ENCODE measurements at places on chromosomes 6 and 20. TPM values are rescaled to one million over a fixed set of nuclear protein-coding genes. Genes with fewer than 3 reads are reported as not detected.

Gene VEGFA
- 216 TPM for total RNA-seq

DNA sequence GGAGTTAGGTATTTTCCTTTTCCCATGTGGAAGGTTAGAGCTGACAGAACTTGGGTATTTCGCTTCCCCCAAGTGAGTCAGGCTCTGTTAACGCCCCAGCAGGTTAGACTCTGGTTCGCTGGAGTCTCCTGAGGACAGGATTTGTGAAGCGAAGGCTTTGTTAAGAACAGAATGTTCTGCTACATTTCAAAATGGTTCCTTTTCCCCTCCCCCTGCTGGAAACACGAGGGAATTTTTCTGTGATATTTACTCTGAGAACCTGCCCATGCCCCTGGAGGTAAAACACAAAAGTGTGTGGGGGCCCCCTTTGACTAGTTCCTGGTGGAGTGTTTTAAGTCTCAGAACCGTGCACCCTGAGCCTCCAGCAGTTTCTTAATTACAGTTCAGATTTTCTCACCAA, 731.4 kb upstream of the CITED2 start:
- no peaks in the 10 kb centered on the region for H3K4me1 ChIP-seq
- H3K4me3 ChIP-seq = no peak overlapping the region
- DNase-seq = no peak
- no peak overlapping the region for H3K27ac ChIP-seq

- no peaks in the 10 kb centered on the region for H3K36me3 ChIP-seq
- H3K27ac ChIP-seq = no peak overlapping the region
- no peaks in the 10 kb centered on the region for H3K4me1 ChIP-seq
Observed at GRCh38 chr6:43733471-43734293, 36.3 kb upstream of the VEGFA start.

Gene MYB
- 78.0 TPM for total RNA-seq

GRCh38 chr20:50345712-50346373, 155.2 kb downstream of the CEBPB start:
- no peak for DNase-seq
- no peaks in the 10 kb centered on the region for H3K27me3 ChIP-seq
- H3K4me1 ChIP-seq = no peaks in the 10 kb centered on the region

Gene SLC17A2
- total RNA-seq = not detected

GRCh38 chr6:14382678-14383236, 265.2 kb downstream of the CD83 start:
- H3K27ac ChIP-seq = no peak overlapping the region
- H3K27me3 ChIP-seq = no peaks in the 10 kb centered on the region
- DNase-seq = no peak
- no peaks in the 10 kb centered on the region for H3K36me3 ChIP-seq
- H3K4me3 ChIP-seq = no peak overlapping the region
- no peaks in the 10 kb centered on the region for H3K4me1 ChIP-seq

Gene MLN
- total RNA-seq = not detected

- H3K4me3 ChIP-seq = no peak overlapping the region
- H3K27me3 ChIP-seq = no peaks in the 10 kb centered on the region
- H3K27ac ChIP-seq = no peak overlapping the region
- no peak for DNase-seq
- no peaks in the 10 kb centered on the region for H3K4me1 ChIP-seq
Observed at GRCh38 chr20:57928181-57928967, 218.6 kb upstream of the PMEPA1 start.

Gene EYA4
- not detected for total RNA-seq

- H3K27me3 ChIP-seq = no peaks in the 10 kb centered on the region
- H3K4me3 ChIP-seq = no peak overlapping the region
- H3K36me3 ChIP-seq = peaks cover 5% of the 10 kb centered on the region
- H3K27ac ChIP-seq = no peak overlapping the region
- DNase-seq = no peak
- H3K4me1 ChIP-seq = no peaks in the 10 kb centered on the region
Observed at GRCh38 chr6:159756508-159756907, 5.3 kb upstream of the ACAT2 start.

DNA sequence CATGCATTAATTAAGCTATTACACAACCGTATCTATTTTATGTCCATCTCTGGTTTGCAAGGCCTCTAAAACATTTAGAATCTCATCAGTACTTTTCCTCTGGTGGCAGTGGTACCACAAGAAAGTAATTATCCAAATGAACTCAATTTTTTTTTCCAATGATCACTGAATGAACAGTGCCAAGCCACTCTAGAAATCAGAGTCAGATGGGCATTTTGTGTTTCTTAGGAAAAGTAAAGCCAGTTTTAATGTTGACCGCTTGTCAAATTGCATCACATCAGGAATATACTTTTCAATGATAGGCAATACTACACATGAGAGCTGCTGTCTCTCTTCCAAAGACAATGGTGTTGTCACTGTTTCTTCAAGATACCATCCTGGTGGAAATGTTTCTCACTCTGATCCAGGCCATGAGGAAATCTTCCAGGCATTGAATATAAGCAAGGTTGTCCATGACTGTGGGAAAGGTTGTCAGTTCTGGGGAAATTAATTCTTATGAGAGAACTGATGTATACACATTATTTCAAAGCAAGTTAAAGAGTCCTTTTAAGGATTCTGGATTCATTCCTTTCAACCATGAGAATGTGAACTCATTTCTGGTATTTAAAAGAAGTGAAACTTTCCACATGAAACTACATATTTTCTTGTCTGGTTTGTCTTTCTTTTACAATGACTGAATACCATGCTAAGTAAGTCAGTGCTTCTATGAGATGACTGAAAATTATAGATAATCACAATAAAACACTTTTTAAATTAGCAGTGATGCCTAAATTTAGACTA, 108.8 kb upstream of the TCF21 start:
- H3K4me3 ChIP-seq = no peak overlapping the region
- no peaks in the 10 kb centered on the region for H3K4me1 ChIP-seq
- no peaks in the 10 kb centered on the region for H3K36me3 ChIP-seq
- H3K27ac ChIP-seq = no peak overlapping the region
- no peaks in the 10 kb centered on the region for H3K27me3 ChIP-seq
- DNase-seq = no peak

GRCh38 chr20:54356801-54357200, 118.6 kb upstream of the DOK5 start:
- DNase-seq = no peak
- no peak overlapping the region for H3K4me3 ChIP-seq
- H3K27ac ChIP-seq = no peak overlapping the region
- H3K4me1 ChIP-seq = no peaks in the 10 kb centered on the region

DNA sequence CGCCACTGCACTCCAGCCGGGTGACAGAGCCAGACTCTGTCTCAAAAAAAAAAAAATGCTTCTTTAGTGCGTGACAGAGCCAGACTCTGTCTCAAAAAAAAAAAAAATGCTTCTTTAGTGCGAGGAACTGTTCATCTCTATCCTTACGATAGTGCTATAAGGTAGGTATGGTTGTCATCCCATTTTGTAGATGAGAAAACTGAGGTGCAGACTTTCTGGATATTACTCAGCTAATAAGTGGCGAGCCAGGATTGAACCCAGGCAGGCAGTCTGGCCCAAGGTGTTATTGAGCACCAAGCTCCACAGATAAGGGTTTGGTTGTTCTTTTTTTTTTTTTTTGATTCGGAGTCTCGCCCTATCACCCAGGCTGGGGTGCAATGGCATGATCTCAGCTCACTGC, 11.9 kb downstream of the MEA1 start:
- no peaks in the 10 kb centered on the region for H3K4me1 ChIP-seq
- no peak overlapping the region for H3K4me3 ChIP-seq
- no peak for DNase-seq
- no peaks in the 10 kb centered on the region for H3K36me3 ChIP-seq
- H3K27ac ChIP-seq = no peak overlapping the region

DNA sequence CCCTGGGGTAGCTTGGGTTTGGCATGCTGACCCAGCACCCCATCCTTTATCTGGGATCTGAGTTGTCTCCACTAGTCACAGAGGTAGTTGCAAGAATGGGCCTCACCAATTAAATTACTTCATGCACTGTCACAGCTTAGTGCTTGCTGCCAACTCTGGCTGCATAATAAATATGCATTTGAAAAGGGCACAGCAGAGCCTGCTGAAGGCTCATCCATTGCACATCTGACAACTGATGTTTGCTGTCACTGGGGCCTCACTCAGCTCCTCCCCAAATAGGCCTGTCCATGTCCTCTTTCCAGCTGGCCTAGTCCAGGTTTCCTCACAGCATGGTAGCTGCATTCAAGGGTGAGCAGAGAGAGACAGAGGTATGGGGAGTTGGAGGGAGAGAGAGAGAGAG, 13.3 kb upstream of the NXT1 start:
- H3K27me3 ChIP-seq = no peaks in the 10 kb centered on the region
- DNase-seq = no peak
- H3K4me1 ChIP-seq = no peaks in the 10 kb centered on the region
- H3K4me3 ChIP-seq = no peak overlapping the region
- no peak overlapping the region for H3K27ac ChIP-seq
- no peaks in the 10 kb centered on the region for H3K36me3 ChIP-seq

Gene CLDN20
- not detected for total RNA-seq

GRCh38 chr20:20037960-20038359, 14.3 kb downstream of the CRNKL1 start:
- H3K4me1 ChIP-seq = no peaks in the 10 kb centered on the region
- no peak overlapping the region for H3K4me3 ChIP-seq
- peaks cover 11% of the 10 kb centered on the region for H3K36me3 ChIP-seq
- H3K27ac ChIP-seq = no peak overlapping the region
- DNase-seq = no peak

- H3K36me3 ChIP-seq = no peaks in the 10 kb centered on the region
- H3K27ac ChIP-seq = no peak overlapping the region
- no peak for DNase-seq
- no peak overlapping the region for H3K4me3 ChIP-seq
- H3K27me3 ChIP-seq = no peaks in the 10 kb centered on the region
- H3K4me1 ChIP-seq = no peaks in the 10 kb centered on the region
Observed at GRCh38 chr20:48411919-48412522, 415.8 kb downstream of the PREX1 start.

DNA sequence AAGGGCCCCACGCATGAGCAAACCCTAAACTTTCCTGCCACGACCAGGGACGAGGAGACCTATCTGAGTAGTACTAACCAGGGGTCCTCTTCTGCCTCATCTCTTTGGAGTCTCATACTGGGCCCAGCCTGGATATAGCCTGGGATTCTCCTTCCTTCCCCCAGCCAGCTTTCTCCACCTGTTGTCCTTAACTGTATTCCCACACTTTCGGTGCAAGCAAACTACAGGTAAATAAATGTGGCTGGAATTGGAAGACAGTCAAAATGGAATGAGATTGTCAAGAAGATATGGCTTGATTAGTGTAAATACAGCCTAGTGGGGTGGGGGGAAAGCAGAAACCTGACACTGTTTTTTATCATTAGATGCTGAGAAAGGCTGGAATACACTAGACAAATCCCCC, 23.5 kb upstream of the LY86 start:
- H3K4me3 ChIP-seq = no peak overlapping the region
- no peaks in the 10 kb centered on the region for H3K27me3 ChIP-seq
- no peaks in the 10 kb centered on the region for H3K4me1 ChIP-seq
- no peak overlapping the region for H3K27ac ChIP-seq

Gene SHLD1
- 9.1 TPM for total RNA-seq

DNA sequence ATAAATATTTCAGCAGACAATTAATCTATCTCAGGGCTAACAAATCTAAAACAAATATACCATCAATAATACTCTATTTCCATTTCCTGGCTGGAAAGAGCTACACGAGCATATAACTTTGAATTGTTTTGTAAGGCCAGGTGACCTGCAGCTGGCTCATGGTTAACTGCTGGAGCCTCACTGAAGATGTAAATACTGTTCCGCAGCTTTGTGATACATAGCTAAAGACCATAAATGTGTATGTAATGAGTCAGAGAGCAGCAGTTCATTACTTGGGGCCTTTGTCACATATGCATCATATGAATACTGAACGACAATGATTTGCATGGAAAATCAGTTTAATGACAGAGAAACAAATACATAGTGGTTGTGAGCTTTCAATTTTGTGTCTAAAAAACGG, 109.4 kb upstream of the CCN2 start:
- DNase-seq = no peak
- no peaks in the 10 kb centered on the region for H3K27me3 ChIP-seq
- no peaks in the 10 kb centered on the region for H3K4me1 ChIP-seq

GRCh38 chr6:119728220-119728750, 378.7 kb upstream of the MAN1A1 start:
- H3K4me1 ChIP-seq = no peaks in the 10 kb centered on the region
- H3K27me3 ChIP-seq = no peaks in the 10 kb centered on the region

Gene SDHAF4
- 9.6 TPM for total RNA-seq

DNA sequence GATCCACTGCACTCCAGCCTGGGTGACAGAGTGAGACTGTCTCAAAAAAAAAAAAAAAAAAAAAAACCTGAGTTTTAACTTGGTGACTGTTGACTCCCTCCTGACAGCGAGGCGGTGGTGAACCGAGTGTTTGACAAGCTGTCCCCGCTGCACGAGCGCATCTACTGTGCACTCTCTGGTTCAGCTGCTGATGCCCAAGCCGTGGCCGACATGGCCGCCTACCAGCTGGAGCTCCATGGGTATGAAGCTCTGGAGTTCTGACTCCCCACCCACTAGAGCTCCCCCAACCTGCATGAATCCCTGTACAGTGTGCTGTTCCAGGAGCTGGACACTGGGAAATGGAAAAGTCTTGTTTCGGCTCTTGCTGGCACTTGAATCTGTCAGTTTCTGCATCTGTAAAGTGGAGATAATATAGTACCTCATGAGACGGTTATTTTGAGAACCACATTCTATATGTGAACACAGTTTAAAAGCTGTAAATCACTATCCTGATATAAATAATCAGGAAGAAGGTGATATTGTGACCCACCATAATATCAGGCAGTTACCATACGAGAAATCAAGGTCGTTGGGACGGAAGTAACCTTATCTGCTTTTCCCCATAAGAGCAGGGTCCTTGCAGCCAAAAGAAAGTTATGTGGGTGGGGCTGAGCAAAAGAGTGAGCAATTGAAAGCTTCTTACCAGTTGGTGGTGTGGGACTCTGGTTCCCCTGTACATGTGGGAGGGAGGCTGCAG, 3.3 kb downstream of the PSMB9 start:
- no peak overlapping the region for H3K27ac ChIP-seq
- peaks cover 6% of the 10 kb centered on the region for H3K36me3 ChIP-seq
- no peaks in the 10 kb centered on the region for H3K4me1 ChIP-seq
- no peaks in the 10 kb centered on the region for H3K27me3 ChIP-seq
- DNase-seq = no peak

Gene FRS3
- total RNA-seq = 3.4 TPM

DNA sequence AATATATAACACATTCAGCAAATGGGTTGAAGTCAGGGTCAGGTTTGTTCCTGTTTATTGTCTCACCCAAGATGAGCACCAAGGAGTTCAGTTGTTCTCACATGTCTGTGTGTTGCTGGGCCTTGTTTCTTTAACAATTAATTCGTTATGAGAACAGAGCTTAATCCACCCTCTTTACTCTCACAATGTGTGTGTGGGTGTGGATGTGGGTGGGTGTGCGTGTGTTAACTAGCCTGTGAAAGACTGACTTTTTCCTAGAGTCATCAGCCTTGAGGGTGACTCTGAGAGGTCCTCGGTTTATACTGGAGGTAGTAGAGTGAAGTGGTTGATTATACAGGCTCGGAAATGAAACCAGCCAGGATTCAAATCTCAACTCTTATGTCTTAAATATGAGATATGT, 672.1 kb downstream of the MAFB start:
- H3K4me3 ChIP-seq = no peak overlapping the region
- H3K27ac ChIP-seq = no peak overlapping the region
- no peaks in the 10 kb centered on the region for H3K27me3 ChIP-seq
- H3K4me1 ChIP-seq = no peaks in the 10 kb centered on the region

Gene CDH22
- total RNA-seq = 0.13 TPM

All from colonic mucosa (tissue), 4 donors.